ENCODE measurements at places on chromosomes 3 and 15.

DNA sequence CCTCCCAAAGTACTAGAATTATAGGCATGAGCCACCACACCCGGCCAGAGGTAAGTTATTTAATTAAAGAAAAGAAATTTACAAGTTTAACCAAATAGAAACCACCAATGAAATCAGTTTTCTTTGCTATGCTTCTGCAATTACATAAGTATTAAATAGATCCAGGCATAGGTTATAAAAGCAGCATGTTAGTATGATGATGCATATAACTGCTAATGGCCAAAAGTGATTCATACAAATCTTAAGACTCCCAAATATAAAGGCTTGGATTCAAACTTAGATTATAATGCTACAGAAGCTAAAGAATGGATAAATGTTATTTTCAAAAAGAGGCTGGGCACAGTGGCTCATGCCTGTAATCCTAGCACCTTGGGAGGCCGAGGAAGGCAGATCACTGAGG, 32.8 kb upstream of the HDC start:
- no peak for DNase-seq

GRCh38 chr3:59150039-59150438, 100.2 kb upstream of the CFAP20DC start:
- DNase-seq: no peak

DNA sequence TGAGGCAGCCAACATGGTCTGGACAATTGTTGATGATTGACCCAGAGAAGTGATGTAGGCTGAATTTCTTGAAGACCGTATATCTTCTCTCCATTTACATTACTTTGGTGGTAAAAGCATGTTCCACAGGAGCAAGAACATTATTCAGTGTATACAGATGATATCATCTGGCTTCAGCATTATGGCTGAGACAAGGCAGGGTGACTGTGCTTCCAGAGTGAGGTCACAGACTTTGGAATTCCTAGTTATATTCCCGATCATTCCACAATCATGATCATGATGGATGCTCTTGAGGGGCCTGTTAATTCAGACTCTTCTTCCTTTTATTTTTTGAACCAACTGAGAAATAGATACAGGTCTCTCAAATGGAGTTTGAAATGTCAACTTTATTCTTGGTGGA, 19.0 kb downstream of the PLS1 start:
- DNase-seq: no peak

- DNase-seq: no peak
These were observed 17.0 kb downstream of the MUC4 start for GRCh38 chr3:195794708-195795107.

GRCh38 chr3:184486614-184487013, 75.0 kb upstream of the EPHB3 start:
- no peak for DNase-seq

DNA sequence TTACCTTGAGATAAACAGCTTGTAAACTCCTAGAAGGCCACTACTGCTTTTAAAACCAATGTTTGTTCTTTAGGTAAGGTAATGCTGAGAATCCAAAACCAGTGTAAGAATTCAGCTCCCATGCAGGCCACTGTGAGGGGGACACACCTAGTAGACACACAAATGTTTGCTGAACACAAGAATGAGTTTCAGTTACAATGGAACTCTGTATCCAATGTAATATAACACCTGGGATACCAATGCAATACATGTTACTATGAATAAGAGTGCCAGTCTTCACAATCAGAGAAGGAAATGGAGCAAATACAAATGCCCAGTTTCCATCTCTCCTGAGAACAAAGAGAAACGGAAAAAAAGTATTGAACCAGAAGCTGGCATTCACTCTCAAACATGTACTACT, 65.9 kb downstream of the IGF2BP2 start:
- no peak for DNase-seq

- no peak for DNase-seq
These were observed 91.8 kb downstream of the ABHD5 start for GRCh38 chr3:43782541-43782940.

- no peak for DNase-seq
These were observed 141.4 kb downstream of the TGFBR2 start for GRCh38 chr3:30747771-30748281.

- DNase-seq: no peak
These were observed 71.0 kb downstream of the SETD5 start for GRCh38 chr3:9468460-9468859.

DNA sequence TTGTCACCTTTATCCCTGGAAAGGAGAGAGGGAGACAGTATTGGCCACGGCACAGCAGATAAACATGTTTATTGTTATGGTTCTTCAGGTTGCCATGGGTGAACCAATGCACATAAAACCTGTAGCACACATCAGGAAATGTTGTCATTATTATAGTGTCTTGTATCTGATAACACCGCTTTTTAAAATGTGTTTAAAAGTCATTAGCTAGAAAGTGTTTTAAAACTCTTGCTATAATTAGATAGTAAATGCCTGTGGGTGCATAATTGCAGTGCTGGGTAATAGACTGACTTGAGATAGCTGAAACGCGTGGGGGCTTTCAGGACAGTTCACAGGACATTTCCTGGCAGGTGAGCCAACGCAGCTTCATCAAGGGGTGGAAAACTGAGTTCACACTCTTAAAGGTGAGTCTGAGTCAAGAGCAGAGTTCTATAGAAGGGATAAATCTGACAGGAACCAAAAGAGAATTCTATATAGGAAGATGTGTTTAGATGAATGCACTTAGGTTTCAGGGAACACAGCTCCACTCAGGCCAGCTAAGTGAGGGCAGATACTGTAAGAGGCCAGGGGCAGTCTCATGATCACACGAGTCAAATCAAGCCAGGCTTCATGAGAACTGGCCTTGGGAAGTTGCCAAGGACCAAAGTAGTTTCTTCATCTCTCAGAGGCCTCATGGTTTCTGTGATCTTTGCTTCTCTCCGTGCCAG, 35.6 kb upstream of the PPP4R2 start:
- peak; percentile 75 for DNase-seq

- peak; percentile 82 for DNase-seq
These were observed 133.4 kb upstream of the SMAD3 start for GRCh38 chr15:66931768-66932633.

GRCh38 chr15:67232591-67232990, 21.9 kb downstream of the AAGAB start:
- no peak for DNase-seq

DNA sequence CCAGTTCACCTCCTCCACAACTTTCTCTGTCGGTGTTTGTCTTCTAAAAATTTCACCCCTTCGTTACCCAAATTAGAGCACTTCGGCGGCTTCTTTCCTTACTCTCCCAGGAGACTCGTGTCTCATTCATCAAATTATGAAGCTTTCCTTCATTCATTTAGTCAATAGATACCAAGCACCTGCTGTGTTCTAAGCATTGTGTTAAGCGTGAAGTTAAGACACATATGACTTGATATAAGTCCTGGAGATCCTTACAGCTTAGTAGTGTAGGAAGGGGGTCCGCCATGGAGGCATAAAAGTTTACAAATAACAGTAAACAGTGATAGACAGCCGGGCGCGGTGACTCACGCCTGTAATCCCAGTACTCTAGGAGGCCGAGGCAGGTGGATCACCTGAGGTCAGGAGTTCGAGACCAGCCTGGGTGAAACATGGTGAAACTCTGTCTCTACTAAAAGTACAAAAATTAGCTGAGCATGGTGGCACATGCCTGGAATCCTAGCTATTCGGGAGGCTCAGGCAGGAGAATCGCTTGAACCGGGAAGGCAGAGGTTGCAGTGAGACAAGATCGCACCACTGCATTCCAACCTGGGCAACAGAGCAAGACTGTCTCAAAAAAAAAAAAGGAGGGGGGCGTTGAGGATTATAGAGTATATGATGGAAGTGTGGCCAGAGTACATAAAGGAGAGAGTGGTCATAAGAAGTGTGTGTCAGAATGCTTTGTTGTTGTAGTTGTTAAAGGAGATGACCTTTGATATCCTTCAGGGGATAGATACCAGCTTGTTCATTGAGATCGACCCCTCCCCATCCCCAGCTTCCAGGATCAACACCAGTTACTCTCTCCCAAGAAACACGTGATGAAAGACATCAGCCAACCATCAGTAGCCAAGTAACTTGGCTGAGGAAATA, 744 bp upstream of the CCDC32 start:
- DNase-seq: no peak

DNA sequence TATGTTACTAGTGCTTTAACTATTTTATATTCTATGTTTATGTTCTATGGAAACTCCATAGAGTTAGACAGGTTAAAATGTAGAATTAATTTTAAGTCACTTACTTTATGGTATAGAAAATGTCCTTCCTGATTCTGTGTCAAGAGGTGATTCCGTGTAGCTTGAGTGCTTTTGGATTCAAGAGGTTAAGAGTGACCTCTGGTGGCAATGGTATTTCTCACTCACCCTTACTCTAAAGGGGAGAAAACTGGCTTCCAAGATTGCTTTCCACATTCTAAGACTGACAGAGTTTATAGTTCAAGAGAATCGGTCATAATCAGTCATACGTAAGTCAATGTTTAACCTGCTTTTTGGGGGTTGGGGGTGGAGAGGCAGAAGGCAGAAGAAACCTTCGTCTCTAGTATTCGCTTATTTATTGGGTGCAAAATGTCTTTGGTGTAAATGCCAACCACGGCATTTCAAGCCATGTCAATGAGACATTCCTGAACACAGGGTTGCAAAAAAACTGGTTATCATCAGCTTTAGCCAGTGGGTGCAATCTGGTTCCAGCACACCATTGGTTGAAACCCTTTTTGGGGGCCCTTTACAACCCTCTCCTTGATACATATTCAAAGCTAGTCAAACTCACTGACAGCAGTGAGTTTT, 92.0 kb upstream of the VGLL3 start:
- peak; percentile 28 for DNase-seq

DNA sequence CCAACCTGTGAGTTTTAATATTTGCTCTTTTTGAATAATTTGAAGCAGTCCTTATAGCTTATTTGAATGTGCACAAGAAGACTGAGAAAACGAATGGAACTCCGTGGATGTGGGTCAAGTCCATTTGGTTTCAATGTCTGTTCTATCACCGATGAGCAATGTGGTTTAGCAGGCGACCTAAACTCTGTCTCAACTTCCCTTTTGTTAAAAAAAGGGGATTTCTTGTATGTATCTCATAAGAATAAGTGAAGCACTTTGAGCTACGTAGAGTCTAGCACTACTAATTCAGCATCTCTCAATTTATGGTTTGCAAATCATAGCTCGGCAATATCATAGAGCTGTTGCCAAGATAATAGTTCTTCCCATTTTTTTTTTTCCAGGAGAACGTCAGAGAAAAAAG, 4.6 kb upstream of the SKIL start:
- no peak for DNase-seq

DNA sequence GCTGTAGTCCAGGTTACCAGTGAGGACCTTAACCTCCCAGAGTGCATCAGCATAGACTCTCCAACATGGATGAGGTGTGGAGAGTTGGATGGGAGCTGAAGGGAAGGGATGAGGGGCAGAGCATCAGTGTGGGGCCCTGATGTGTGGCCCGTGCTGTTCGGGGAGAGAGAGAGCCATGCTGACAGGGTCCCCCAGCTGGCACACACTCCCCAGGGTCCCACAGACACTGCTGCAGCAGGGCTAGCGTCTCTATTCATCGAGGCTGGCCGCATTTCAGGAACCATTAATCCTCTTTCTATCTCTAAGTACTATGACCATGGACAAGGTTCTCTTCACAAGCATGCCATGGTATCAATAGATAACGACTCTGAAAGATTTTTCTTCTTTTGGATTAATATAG, 85.9 kb upstream of the PLXNA1 start:
- DNase-seq: no peak

Data from retinal pigment epithelial cell (primary cell).